ENCODE measurements at places on chromosomes 1 and 21.

GRCh38 chr1:200036619-200037270 lies 9.2 kb downstream of the NR5A2 start:
- DNase-seq, result no peak

GRCh38 chr1:62238507-62238906 lies 43.9 kb downstream of the L1TD1 start:
- DNase-seq, result no peak

- no peak for DNase-seq
These were observed 1.5 kb upstream of the TMEM200B start for GRCh38 chr1:29125237-29125641.

GRCh38 chr1:219784660-219785381 lies 143.5 kb downstream of the SLC30A10 start:
- no peak for DNase-seq

DNA sequence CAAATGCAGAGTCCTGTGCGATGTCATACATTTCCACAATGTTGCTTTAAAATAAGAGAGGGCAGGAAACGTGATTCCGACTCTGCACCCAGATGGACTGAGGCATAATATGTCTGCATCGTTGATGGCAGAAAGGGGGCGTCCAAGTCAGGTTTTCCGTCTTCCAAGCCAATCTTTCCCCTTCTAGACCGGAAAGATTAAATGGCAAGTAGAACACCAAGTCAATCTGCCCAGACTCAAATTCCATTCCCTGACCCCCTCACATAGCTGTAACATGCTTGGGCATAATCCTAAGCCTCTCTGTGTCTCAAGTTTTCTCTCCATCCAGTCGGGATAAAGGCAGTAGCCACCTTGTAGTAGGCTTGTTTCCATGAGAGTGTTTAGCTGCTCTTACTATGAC lies 14.4 kb downstream of the PCP4 start:
- DNase-seq, result no peak

DNA sequence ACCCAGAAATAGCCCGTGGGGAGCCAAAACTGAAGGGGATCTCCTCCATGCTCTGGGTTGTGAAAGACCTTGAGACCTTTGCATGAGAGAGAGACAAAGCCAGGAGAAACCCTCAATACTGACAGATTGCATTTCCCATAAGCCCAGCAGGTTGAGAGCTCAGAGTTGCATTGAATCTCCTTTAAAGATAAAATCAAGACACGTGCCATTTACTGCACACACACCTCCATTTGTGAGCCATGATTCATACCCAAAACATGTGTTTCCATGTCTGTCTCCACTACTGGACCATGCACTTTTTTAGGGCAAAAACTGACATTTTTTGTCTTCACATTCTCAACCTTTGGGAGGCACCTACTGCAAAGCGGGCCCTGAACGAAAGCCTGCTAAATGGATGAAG lies 144.0 kb upstream of the NRIP1 start:
- no peak for DNase-seq
